ENCODE measurements at places on chromosomes 3 and 15.

GRCh38 chr15:74631408-74631807 is 15.8 kb downstream of the CLK3 start:
- no peak for DNase-seq

DNA sequence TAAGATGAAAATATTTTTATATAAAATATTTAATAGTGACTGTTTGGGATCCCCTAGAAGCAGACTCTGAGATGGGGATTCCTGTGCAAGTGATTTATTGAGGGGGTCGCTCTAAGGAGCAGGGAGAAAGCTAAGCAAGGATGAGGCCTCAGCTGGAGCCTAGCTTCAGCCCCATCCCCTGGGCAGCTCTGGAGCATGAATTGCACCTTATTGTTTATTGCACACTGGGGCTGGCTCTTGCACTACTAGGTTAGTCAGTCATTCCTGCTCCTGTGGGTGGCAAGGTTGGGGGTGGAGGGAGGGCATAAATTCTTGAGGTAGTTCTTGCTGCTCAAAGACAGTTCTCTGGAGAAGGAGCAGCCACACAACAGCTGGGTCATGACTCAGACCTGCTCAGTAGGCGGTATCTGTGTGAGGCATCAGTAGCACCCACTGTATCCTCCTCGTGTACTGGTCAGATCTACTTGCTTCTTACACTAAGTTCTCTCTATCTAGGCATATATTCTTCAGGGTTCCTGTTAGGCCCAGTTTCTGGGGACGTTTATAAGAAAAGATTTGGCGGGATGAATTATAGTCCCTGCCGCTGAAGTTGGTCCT is 27.2 kb upstream of the TNFSF10 start:
- no peak for DNase-seq

DNA sequence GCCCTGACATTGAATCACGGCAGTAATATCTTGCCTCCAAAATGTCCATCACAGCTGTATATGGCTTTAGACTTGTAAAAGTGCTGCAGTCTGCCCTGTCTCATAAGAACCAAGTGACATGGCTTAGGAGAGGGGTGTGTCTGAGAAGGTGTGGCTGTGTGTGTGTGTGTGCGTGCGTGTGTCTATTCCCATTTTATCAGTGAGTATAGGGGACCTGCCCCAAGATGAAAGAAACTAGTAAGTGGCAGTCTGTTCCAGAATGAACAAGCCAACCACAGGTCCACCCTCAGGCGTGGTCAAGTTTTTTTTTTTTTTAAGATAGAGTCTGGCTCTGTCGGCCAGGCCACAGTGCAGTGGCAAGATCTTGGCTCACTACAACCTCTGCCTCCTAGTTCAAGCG is 5.6 kb upstream of the RHOV start:
- DNase-seq = no peak

- no peak for DNase-seq
Measured at GRCh38 chr3:125194061-125194848, 18.3 kb downstream of the SLC12A8 start.

GRCh38 chr3:97713634-97714033 is 50.9 kb upstream of the ARL6 start:
- no peak for DNase-seq

- DNase-seq = no peak
Measured at GRCh38 chr3:50147861-50148260, 7.3 kb upstream of the SEMA3F start.

DNA sequence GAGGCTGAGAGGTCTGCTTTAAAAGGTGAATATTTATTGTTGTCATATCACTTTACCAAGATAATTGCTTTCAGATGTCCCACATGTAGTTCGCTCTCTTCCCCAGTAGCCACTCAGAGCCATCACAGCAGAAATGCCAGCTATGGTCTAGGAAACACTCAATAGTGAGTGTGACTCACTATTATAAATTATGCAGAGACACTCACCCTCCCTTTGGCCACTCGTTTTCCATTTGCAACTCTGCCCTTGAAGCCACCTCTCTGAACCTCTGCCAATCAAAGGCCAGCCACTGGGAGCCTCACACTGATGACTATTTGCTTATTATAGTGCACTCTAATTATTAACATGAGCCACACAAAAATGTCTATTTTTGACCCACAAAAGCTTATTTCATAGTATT is 328.1 kb upstream of the ATP10A start:
- DNase-seq = no peak

GRCh38 chr3:38138349-38139190 is at the start of gene MYD88:
Gene MYD88 (plus strand): TSS chr3:38138661. CDS start chr3:38138701, 40 bp downstream.
- peak; percentile 62 for DNase-seq

GRCh38 chr15:99250494-99250856 is 806 bp upstream of the LRRC28 start:
- no peak for DNase-seq

DNA sequence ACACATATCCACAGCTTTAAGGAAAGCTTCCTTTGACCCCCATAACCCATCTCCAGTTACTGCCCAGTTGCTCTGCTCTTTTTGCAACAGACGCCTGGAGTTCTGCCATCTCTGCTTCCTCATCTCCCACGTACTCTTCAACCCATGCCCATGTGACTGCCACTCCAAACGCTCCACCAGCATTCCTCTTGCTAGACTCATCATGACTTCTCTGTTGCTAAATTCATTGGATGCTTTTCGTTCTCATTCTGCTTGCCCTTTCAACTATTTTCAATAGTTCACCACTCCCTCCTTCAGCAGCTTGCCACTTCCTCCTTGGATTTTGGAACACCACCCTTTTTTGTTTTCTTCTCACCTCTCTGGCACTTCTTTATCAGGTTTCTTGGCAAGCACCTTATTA is 2.7 kb upstream of the KNSTRN start:
- no peak for DNase-seq

GRCh38 chr3:55094676-55095075 is 166.8 kb upstream of the LRTM1 start:
- DNase-seq = no peak
